ENCODE measurements at places on chromosomes 3 and 15.

DNA sequence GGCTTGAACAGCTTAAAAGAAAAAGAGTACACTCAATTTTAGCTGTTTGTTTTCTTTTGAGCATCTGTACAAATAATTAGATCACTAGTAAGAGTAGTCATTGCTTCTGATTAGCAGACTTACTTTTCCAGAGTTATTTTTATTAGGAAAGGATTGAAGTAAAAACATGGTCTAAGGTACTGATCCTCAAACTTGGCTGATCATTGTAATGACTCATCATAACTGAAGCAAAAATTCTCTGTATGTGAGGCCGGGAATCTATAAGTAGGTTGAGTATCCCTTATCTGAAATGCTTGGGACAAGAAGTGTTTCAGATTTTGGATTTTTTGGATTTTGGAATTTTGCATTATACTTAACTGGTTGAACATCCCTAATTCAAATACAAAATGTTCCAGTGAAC lies 12.4 kb downstream of the NMD3 start:
- DNase-seq = no peak

DNA sequence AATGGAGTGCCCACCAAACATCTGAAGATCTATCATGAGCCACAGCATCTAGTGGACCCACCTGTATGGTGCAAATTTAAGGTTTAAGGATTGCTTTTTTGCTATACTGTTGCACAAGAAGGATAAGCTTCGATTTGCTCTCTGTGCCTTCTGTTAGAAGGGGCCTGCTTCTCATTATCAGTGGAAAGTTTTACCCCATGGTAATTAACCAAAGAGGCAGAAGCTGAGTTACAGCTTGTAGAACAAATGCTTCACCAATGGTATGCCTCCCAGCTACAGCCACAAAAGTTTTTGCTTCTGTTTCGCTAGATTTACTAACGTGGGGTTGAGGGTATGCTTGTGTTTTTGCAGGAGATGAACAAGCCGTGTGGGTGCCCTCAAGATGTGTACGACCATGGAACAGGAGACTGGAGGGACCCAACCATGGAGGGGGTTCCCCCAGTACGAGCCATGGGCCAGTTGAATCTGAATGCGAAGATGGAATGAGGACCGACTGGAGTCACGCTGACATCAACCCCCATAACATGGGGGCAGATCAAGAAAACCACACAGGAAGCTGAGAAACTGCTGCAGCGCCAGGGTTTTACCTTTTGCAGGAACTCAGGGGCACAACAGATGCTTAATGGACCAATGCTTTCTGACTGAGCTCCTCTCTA lies 43.5 kb downstream of the ACAD9 start:
- no peak for DNase-seq

- DNase-seq = no peak
Observed at GRCh38 chr3:177624528-177625495, 427.5 kb upstream of the TBL1XR1 start.

DNA sequence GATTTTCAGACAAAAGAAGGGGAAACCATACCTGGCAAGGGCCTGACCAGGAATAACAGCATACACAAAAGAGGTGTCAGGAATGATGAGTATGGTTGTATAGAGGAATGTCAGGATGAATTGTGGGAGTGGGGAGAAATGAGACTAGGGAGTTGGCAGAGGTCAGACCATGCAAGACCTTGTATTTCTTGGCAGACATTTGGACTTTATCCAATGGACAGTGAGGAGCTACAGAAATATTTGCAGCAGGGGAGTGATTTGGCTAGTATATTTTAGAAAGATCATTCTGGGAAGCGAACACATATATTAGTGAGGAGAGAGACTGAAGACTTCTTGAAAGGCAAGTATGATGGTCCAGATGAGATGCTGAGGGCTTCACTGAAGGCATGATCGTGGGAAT lies 25.4 kb upstream of the ALPK3 start:
- no peak for DNase-seq

All from esophagus squamous epithelium (tissue), 5 donors.